NCI-H1092 (cell line): ENCODE measurements at places on chromosomes 12 and 14.

- DNase-seq = no peak
These were observed 41.8 kb upstream of the DHRS7 start for GRCh38 chr14:60206837-60207533.

DNA sequence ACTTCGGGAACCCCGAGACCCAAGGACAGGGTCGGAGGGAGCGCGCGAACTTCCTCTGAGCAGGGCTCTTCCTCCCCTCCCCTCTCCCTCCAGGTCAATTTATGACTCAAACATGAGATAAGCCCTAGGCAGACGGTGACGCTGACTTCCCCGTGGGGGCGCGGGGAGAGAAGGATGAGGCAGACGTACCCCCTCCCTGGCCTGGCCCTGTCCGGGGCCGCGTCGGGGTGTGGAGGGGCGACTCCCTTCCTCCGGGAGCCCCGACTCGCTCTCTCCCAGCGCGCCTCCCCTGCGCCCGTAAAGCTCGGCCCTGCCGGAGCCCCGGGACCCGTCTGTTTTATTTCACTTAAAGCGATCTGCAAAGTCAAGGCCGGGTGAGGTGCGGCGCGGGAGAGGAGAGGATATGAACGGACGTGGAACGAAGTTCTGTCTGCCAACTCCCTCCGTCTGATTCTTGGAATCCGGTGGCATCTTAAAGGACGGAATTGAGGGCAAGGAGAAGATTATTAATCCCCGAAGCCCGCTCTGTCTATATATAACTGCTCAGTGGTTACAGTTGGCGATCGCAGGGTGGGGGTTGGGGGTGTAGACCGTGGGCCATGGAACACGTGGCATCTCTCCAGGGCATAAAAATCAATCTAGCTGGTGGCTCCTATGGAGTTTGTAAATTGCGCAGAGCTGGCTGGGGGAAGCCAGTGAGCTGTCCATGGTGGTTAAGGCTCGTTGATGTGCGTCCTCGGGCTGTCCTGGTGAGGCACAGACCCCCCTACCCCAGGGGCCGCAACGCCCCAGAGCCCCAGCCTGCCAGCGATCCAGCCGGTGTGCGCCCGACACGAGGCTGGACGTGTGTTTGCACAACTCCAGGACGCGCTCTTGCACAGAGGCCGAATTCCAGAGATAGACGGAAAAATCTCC is 2.9 kb upstream of the PTHLH start:
- DNase-seq = no peak

DNA sequence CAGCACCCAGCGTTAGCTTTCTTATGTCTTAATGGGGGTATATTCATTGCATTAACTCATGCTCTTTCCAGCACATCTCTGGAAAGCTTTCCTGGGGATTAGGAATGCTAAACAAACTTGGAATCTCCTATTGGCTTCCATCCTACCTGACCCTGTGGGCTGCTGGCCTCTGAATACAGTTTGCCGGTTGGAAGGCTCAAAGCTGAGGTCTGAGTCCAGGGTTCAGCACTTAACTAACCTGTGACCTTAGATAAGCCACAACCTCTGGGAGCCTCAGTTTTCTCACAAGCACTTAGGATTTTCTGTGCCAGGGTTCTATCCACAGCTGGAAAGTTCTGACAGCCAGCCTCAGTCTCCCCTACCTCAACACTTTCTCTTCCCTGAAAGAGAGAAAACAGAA is 12.9 kb upstream of the RND1 start:
- DNase-seq = no peak

GRCh38 chr12:83462419-83462818 is 775.7 kb downstream of the TMTC2 start:
- DNase-seq = no peak

DNA sequence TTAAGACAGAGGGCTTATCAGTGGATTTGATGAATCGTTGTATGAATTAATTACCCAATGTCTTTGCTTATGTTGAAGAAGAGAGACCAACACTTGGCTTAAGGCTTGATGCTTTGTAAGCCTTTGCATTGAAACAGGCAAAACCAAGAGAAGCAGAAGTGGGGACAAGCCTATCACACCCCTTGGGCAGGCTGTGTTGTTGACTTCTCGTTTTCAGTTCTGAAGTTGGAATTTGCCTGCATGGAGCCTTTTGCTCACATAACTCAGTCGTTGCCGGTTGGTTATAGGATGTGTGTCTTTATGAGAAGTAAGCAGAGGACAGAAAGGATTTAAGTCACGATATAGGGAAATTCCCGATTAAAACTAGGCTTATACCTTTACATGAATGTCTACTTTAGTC is 94.7 kb downstream of the CCDC92 start:
- no peak for DNase-seq
